ENCODE measurements at places on chromosomes 2 and 18. TPM values are rescaled to one million over a fixed set of nuclear protein-coding genes. Genes with fewer than 3 reads are reported as not detected.

DNA sequence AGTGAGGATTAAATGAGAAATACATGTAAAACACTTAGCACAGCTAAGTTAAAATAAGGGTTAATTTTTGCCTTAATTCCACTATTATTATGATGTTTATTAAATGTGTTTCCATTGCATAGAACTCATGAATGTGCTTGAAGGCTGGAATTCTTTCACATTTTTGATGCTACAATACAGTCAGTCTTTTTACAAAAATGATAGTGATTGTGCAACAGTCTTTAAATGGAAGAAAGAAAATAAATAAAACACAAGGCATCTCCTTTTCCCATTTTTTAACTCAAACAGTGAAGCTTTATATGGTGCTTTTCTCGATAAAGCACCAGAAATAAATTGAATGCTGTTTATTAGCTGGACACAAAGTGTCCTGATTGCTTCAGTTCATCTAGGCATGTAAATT, 123.9 kb downstream of the MAP2 start:
- no peak for DNase-seq

DNA sequence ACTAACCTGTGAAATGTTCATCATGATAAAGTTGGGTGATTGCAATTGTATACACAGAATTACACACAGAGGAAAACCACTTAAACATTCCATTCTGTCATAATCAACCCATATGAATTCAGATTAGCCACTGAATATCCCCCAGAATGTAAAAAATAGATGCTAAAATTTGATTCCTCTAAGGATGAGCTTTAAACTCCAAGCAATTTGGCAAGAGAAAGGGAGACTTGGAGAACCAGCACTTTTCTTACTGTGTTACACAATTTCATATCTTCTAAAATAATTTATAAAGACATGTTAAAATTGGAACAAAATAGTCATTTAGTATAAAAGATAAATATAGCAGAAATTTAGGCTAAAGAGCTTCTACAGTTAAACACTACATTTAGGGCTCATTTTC, 146.3 kb upstream of the LMAN1 start:
- no peak for DNase-seq

ARHGAP25 gene
- total RNA-seq, result 12.8 TPM

- DNase-seq, result no peak
Observed at GRCh38 chr2:225104971-225105370, 62.7 kb upstream of the DOCK10 start.

STRN gene
- 29.2 TPM for total RNA-seq

DNA sequence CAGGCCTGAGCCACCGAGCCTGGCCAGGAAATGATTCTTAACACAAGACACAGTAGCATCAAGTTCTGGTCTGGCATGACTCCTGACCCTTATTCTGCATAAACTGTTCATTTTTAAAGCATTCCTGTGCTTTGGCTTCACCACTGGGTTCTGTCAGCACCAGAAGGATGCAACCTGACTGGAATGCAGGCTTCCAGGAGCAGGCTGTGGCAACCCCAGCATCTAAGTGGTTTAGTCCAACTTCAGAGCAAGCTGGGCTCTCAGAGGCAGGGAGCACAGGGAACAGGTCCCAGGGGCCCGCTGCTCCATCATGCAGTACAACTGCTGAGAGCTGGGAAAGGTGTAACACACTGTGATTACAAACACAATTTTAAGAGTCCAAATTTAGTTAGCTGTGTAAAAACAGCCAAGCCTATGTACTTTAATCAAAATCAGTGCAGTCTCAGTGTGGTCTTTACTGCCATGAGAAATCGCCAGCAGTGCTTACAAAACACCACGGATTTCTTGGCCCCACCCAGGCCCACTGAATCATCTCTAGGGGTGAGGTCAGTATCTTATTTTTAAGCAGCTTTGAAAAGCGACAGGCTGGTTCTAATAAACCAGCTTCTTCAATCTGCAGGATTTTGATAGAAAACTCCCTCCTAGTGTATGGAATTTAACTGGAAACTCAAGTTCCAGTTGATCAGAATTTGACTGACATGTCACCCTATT, 44.4 kb upstream of the TMEM182 start:
- peak; percentile 66 for DNase-seq

LRRC30 gene
- not detected for total RNA-seq

GRCh38 chr2:58006952-58007284, 39.7 kb upstream of the VRK2 start:
- no peak for DNase-seq

CTAGE1 gene
- total RNA-seq, result 0.08 TPM

GRCh38 chr2:162210385-162210784, 32.9 kb downstream of the FAP start:
- no peak for DNase-seq

GPR45 gene
- not detected for total RNA-seq

- no peak for DNase-seq
Observed at GRCh38 chr2:96872591-96873349, 2.9 kb upstream of the SEMA4C start.

TCF4 gene
- total RNA-seq, result 57.7 TPM

ADAM23 gene
- 7.6 TPM for total RNA-seq

GRCh38 chr2:74328573-74328972, 14.6 kb downstream of the SLC4A5 start:
- DNase-seq, result no peak

GRCh38 chr2:65300134-65300760, 72.6 kb downstream of the ACTR2 start:
- DNase-seq, result peak; percentile 89

- no peak for DNase-seq
Observed at GRCh38 chr2:113231064-113231463, 47.7 kb downstream of the PAX8 start.

DNA sequence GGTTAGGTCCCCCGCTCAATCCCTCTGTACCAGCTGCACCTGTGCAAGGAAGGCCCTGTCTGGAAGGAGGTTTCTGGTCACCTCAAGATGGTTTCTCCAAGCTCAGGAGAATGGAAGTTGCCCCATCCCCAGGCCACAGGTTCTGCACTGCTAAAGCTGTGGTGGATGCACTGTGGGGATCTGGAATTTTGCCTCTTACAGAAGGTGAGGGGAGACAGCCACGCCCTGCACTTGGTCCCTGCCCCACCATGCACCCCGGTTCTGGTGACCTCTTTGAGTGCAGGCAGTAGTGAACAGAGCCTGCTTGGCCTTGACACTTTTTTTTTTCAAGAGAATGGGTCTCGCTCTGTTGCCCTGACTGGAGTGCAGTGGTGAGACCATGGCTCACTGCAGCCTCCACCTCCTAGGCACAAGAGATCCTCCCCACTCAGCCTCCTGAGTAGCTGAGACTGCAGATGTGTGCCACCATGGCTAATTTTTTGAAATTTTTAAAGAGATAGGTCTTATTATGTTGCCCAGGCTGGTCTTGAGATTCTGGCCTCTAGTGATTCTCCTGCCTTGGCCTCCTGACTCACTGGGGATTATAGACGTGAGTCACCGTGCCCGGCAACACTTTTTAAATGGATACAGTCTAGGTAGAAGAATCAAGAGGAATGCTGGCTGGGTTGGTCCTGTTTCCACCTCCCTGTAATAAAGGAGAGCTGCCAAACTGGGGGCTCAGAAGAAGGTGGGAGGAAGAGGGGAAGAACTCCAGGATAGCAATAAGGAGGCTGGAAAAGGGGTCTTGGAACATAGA, 5.8 kb upstream of the NT5DC4 start:
- DNase-seq, result peak; percentile 46

DNA sequence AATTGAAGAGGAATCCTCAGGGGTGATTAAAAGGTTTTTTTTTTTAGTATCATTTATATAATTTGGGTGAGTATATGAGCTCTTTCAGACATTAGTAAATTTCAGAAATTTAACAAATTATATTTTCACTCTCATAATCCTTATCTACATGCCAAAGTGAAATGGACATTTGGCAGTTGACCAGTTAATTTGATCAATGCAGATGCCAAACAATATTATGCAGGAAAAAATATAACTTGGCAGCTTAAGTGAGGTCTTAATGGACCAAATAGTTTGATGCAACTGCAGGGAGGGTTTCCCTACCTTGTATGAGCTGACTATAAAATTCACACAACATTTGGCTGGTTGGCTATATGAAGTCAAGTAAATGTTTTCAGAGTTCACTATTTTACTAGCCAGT, 185.2 kb downstream of the CCDC102B start:
- no peak for DNase-seq

GRCh38 chr18:23565916-23566547, 20.3 kb downstream of the NPC1 start:
- no peak for DNase-seq

DNA sequence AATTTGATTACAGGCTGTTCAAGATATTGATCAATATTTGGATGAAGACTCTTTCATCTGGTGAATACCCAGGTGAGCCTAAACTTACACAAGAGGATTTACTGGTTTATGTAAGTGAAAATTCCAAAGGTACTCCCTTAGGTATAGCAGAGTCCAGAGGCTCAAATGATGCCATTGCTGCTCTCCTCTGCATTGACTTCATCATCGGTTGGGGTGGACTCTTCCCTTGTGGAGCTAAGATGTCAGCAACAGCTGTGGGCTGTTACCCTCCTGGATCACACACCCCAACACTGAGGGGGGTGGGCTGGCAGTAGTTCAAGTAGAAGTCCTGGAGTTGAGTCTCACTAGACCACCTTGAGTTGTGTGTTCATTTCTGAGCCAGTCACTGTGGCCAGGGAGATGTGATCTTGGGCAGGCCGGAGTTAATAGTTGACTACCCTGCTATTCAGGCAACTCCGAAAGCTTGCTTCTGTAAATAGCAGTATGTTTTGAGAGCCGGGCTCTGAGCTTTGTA, 236.9 kb downstream of the PTPRM start:
- DNase-seq, result no peak

DNA sequence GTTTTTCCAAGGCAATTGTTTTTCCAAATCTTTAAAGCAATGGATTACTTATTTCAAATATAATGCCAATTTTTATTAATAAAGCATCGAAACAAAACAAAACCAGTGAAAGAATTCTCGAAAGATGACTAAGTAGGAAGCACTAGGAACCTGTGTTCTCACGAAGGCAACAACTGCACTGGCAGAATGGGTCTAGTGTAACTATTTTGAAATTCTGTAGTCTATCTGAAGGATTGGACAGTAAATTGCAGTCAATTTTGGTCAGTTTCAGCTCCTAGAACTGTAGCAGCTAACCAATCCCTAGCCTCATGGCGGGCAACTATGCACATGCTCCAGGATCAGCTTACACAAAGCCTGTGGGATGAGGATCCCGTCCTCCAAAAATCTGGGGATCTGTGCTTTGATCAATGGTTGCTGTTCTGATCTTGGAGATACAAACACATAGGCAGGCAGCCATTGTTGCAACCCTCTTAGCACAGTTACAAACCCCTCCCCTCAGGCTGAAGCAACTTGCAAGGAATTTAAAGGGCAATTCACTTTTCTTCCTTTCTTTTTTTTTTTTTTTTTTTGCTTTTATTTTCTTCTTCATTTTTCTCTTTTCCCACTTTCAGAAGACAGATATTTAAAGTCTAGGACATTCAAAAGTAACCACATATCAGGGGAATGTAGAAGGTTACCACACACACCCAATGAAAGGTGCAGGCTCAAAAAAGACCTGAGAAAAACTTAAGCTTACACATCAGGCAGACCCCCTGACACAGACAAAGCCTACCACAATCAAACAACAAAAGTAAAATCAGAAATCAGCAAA, 147.6 kb downstream of the THADA start:
- DNase-seq, result no peak

SLC5A7 gene
- not detected for total RNA-seq

TDRD15 gene
- total RNA-seq, result 1.7 TPM

DNA sequence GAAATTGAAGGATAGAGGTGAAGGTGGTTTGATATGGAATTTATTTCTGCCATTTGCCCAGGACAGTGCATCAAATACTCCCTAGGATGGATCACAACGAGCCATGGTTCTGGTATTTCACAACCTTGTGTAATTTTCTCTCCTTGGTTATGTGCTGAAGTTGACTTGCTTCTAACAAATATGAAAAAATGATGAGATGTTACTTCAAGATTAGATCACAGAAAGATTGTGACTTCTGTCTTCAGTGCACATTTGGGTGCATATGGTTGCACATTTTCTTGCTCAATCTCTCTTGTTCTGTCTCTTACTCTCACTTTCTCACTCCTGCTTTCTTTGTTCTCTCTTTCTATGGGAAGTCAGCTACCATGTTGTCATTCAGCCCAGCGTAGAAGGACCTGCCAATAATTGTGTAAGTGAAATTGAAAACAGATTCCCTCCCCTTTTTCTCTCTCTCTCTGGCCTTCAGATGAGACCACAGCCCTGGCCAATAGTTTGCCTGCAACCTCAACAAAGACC, 104.6 kb upstream of the RMDN2 start:
- DNase-seq, result no peak

REG1B gene
- total RNA-seq, result not detected

DNA sequence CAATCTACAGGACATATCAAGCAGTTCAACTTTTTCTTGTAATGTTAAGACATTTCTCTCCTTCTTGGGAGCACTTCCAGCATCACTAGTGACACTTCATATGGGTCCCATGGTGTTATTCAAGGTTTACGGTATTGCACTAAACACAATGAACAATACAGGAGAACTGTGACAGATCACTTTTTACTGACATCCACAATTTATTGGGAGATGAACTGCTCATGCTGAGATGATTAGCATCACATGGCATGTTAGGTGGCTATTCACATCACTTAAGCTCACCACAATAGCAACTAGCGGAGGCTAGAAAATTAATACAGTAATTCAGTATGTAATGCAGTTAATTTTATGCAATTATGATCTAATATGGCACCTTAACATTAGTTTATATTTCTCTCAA, 264.4 kb downstream of the ERBB4 start:
- no peak for DNase-seq

- no peak for DNase-seq
Observed at GRCh38 chr2:8573234-8573941, 108.5 kb upstream of the ID2 start.

GRCh38 chr2:239462191-239462515, 61.3 kb upstream of the HDAC4 start:
- no peak for DNase-seq

Data from right atrium auricular region (tissue), 2 donors.